ENCODE measurements at places on chromosomes 7 and 10.

- no peak for DNase-seq
Measured at GRCh38 chr7:127667017-127667670, 15.2 kb downstream of the SND1 start.

DNA sequence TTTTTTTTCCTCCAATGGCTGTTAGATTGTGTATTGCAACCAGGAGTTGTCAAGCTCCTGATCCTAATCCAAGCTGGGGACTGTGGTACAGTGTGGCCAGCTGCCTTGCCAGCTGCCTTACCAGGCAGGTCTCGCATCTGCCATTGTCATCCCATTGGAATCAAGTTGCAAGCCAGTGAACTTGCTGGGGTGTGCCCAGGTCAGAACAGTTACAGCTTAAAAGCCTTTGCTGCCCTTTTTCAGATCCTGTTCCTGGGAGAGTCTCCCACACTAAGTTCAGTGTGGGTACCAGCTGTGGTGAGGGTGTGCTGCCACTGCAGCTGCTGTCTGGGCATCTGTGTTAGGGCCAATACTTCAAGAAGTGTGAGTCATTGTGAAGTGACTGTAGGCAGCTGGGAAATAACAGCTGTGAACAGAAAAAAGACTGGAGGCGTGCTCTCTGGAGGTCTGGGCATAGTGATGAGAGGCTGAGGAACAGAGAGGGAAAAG lies 72.8 kb downstream of the CCNY start:
- DNase-seq = no peak

DNA sequence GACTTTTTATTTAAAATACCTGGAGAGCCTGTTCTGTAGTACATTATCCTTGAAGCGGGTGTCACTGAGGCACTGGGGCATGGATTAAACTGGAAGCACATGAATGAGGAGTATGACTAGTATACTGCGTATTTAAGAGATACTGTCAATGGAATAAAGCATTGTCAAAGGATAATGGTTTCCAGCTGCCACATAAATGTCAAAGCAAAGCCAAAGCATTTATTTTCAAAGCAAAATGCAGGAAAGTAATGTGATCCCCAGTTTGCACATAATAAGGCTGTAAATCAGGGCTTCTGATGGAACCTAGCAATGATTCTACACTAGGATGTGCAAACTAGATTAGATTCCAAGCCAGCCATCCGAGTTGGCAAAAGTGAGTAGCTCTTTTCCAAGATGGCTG lies 240.1 kb downstream of the POU6F2 start:
- DNase-seq = no peak

- no peak for DNase-seq
Measured at GRCh38 chr10:61778137-61778536, 115.4 kb downstream of the CABCOCO1 start.

GRCh38 chr7:55501611-55502010 lies 70.7 kb downstream of the VOPP1 start:
- no peak for DNase-seq

GRCh38 chr10:93165367-93165766 lies 91.7 kb downstream of the CYP26A1 start:
- DNase-seq = no peak

- no peak for DNase-seq
Measured at GRCh38 chr10:36109399-36110023, 467.4 kb upstream of the FZD8 start.

- no peak for DNase-seq
Measured at GRCh38 chr7:12861070-12861469, 173.6 kb downstream of the ARL4A start.

DNA sequence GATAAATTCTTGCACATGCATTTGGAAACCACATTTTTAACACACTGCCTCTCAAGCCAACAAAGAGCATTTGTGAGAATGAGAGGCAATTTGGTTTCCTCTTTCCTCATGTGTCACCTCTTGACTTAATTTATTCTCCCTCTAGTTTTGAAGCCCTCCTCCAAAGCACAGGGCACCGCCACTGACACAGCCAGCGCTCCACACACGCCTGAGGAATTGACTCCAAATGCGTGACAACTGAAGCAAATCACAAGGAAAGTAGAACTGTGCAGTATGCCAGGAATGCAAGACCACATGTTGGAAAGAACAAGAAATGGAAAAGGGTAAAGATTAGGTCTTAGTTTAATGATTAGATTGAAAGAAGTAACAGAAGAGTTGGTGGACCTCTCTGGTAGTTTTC lies 173.3 kb downstream of the LSM5 start:
- DNase-seq = no peak

DNA sequence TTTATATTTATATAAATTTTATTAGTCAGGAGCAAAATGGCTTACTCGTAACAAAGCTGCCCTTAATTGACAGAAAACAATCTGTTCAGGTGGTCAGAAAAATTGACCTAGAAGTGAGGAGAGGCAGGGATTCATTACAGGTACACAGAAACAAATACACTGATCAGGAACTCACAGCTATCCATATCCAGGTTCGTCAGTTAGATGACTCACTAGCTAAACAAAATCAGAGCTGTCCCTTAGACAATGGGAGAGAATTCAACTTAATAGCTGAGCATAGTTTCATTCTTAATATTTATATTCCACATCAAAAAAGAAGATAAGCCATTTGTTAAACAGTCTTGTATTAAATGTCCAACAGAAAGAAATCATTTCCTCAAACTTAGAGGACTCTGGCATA lies 41.7 kb downstream of the HYCC1 start:
- no peak for DNase-seq

GRCh38 chr7:28157831-28158416 lies 22.7 kb downstream of the JAZF1 start:
- no peak for DNase-seq
